ENCODE measurements at places on chromosomes 11 and 22.

- no peak for DNase-seq
Observed at GRCh38 chr11:15371533-15371932, 256.8 kb downstream of the INSC start.

- peak; percentile 39 for DNase-seq
Observed at GRCh38 chr11:45045683-45046471, 95.2 kb upstream of the TP53I11 start.

DNA sequence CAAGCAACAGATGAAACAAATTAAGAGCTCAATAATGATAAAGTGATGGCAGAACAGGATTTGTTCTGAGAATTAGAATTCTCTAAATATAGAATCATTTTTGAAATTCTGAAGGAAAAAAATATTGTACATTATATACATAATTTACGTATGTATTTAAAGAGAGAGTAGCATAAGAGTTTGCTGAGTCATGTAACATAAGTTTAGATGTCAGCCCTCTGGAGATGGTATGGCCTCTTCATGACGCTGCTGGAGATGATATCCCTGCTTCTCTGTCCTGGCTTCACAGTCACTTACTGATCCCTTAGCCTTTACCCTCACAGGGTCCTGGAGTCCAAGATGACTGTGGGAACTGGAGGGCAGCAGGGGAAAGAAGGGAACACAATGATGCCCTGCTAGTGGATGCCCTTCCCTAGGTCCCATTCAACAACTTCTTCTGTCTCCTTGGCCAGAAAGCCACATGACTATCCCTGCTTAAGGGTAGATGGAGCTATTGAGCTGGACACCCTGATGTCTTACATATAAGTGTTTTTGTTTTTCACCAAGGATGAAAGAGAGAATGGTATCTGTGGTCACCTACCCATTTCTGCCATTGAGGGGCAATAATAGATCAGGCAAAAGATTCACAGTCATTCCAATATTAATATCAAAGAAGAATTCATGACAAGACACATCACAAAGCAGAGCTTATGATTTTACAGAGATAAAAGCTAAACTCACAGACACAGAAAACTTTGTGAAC lies 753.1 kb downstream of the TBC1D22A start:
- DNase-seq, result no peak

- DNase-seq, result no peak
Observed at GRCh38 chr11:76185931-76186401, 20.3 kb downstream of the WNT11 start.

GRCh38 chr11:336659-337198 lies 16.1 kb upstream of the IFITM3 start:
- no peak for DNase-seq

DNA sequence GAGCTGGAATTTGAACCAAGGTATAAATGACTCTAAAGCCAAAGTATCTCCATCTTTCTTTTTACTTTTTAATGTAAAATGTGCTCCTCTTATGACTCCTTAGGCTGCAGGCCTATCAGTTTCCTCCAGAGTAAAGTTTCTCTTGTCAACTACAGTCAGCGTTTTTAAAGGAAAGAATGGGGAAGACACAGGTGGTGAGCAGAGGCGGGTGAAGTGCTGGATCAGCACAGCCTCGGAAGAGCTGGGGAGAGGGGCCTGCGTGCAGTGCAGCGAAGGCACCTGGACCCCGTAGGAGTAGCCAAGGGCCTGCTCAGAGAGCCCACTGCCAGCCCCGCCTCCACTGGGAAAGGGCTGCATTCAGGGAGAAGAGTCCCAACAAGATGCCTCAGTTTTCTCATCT lies 48.8 kb upstream of the ALX4 start:
- no peak for DNase-seq

DNA sequence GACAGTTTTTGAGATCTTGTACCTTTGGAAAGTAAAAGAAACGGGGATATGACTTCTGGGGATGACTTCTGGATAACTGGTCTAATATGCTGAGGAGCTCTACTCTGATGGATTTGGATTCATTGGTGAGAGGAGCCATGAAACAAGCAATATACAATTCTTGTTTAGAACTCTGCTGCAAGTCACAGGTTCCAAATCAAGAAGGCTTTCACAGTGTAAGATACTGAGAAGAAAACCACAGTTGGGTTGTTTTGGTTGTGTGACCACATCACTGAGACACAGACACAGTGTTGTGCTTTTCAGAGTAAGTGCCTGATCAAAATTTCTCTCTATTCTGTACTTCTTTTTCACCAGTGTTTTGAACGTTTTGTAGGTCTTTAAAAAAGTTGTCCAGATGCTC lies 13.1 kb upstream of the UCP2 start:
- DNase-seq, result no peak

GRCh38 chr11:93143800-93144199 lies 54.0 kb downstream of the SLC36A4 start:
- DNase-seq, result no peak

DNA sequence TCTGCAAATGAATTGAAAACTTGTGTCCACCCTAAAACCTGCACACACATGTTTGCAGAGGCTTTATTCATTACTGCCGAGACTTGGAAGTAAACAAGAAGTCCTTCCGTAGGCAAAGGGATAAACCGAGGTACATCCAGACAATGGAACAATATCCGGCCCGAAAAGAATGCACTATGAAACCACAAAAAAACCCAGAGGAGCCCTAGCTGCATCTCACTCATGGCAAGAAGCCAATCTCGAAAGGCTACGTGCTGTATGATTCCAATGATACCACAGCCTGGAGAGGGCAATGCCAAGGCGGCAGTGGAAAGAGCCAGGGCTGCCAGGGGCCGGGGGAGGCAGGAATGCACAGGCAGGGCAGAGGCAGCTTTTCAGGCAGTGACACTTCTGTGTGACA lies 3.2 kb upstream of the MRPL23 start:
- no peak for DNase-seq

DNA sequence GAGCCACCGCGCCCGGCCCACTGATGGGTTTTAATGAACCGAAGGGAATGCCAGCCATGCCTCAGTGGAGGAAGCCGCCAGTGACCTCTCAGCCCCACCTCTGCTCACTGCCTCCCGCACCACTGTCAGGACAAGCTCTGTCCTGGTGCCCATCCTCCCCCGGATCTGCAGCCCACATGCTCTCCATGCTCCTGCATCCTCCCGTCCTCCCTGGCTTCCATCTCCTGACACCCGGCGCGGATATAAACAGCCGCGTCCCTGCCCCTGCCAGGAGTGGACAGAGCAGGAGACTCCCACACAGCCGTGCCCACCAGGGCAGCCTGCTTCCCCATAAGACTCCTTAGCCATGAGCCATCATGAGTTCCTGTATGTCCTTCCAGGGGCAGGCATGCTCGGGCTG lies 26.9 kb downstream of the MACROD1 start:
- DNase-seq, result no peak

GRCh38 chr11:72954860-72955259 lies 140.6 kb downstream of the ATG16L2 start:
- no peak for DNase-seq

GRCh38 chr22:41579997-41580355 lies 9.7 kb downstream of the PMM1 start:
- no peak for DNase-seq

- no peak for DNase-seq
Observed at GRCh38 chr11:32244453-32244852, 153.6 kb downstream of the RCN1 start.

Measured in brain microvascular endothelial cell (primary cell).